NCI-H187 (cell line): ENCODE measurements at places on chromosomes 4 and X.

DNA sequence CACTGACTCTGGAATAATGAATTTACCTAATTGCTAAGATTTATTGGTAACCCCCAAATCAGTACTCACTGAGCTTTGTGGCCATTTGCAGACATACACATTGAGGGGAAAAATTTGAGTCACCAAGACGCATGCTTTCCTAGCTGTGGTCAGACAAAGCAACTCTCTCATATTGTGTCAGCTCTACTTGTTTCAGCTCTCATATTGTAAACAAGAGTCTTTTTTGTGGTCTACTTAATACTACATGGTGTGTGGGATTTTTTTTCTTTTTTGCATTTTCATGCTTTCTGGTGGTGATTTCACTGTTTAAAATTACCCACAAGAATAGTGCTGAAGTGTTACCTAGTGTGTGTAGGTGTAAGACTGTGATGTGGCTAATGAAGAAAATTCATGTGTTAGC lies 428.2 kb upstream of the GALNT7 start:
- DNase-seq = no peak

GRCh38 chr4:150078041-150078578 lies at the start of gene DCLK2:
DCLK2 (plus strand) TSS chr4:150078445; CDS start chr4:150079028, 583 bp downstream.
- DNase-seq = peak; percentile 35

GRCh38 chrX:39773150-39773549 lies 324.6 kb downstream of the BCOR start:
- DNase-seq = no peak

GRCh38 chrX:118730500-118731247 lies 3.3 kb downstream of the IL13RA1 start:
- no peak for DNase-seq

DNA sequence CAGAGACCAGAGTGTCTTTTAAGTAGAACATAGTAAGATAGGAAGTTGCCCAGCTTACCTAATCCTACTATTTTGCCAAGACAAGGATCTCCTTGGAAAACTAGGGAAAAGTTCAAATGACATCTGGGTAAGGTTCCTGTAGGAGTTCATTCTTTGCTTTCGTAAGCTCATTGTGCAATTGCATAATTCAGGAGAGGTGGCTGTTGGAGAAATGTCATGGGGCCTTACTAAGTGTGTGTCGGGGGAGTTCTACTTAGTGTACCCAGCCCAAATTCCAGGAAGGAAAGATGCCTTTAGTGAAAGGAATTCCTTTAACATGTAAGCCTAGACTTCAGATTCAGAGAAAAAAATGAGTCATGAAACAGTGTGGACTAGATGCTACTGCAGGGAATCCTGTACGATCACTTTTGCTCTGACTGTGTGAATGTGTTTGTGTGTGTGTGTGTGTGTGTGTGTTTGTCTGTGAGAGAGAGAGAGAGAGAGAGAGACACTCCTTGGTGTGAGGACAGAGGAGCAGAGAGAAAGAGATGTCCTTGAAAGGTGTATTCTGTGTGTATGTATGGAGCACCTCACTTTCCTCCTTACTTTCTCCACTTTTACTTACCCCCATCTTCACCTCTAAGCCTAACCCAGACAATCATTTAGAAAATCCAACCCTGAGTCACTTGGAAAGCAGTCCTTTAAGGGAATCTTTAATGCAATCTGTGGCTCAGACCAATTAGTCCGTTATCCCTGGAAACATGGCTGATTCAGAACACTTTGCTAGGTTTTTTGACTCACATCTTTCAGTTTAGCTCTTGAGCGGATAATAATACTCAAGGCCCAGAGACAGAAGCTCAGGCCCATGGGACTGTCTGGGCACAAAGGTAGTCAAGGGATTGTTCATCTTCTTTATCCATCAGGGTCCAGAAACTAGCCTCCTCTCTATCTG lies 114.5 kb upstream of the ACSL4 start:
- DNase-seq = no peak

- DNase-seq = no peak
Measured at GRCh38 chr4:43567644-43568043, 675.1 kb downstream of the GRXCR1 start.

- DNase-seq = no peak
Measured at GRCh38 chrX:39251995-39252394, 450.7 kb downstream of the MID1IP1 start.

- DNase-seq = no peak
Measured at GRCh38 chr4:186726426-186727168, 2.9 kb upstream of the FAT1 start.

- DNase-seq = no peak
Measured at GRCh38 chr4:6500481-6501140, 28.2 kb upstream of the PPP2R2C start.

- DNase-seq = no peak
Measured at GRCh38 chr4:48898733-48899431, 7.7 kb downstream of the OCIAD2 start.

DNA sequence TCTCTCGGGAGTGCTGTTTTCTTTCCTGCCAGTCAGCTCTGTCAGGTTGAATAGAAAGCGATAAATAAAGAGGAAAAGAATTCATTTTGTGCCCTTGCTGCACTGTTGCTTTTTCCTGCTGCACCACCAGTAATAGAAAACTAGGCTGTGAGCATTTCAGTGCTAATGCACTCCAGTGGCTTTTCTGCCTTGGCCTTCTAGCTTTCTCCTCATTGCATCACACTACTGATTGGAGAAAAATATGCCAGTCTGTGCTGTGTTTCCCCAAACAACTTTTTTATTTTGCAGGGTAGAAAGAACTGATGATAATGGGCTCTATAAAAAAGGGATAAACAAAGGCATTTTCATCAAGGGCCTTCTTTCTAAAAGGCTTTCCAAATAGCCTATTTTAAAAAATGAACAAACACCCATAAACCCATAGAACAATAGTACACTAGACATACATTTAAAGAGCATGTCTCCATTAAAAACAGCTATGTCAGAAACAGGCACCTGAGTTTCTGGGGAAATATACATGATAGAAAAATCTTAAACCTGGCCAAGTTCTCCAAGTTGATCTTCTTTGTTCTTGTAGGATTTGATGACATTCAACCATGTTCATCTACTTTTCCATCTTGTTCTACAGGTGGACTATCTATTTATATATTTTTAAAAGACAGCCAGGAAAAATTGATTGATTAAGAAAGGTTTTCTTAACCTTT lies 86.3 kb downstream of the GPRIN3 start:
- DNase-seq = no peak

- no peak for DNase-seq
Measured at GRCh38 chr4:6815029-6815836, 32.7 kb downstream of the KIAA0232 start.

- DNase-seq = no peak
Measured at GRCh38 chrX:97267396-97268181, 383.9 kb downstream of the RPA4 start.

GRCh38 chr4:14338585-14339265 lies 663.6 kb upstream of the CPEB2 start:
- no peak for DNase-seq

GRCh38 chr4:81353861-81354260 lies 117.8 kb downstream of the RASGEF1B start:
- DNase-seq = no peak

- no peak for DNase-seq
Measured at GRCh38 chr4:3819210-3819919, 53.2 kb downstream of the ADRA2C start.

DNA sequence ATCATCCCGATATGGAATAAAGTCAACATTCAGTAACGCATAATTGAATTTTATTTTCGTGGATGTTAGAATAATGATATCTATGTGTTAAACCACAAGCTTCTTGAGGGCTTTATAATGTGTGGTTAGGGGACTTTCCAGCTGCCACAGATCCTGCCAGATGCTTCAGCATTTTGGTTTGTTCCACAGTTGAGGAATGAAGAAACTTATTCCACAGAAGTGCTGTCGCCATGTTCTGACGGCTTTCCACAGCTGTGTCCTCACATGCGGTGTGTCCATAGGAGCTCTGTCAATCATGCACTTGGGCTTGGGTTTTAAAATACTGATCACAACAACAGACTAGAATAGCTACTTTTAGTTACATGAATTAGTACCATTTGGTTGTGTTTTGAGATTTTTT lies 411.9 kb downstream of the TRIML1 start:
- no peak for DNase-seq

GRCh38 chr4:173535957-173536356 lies 5.9 kb upstream of the HAND2 start:
- no peak for DNase-seq

DNA sequence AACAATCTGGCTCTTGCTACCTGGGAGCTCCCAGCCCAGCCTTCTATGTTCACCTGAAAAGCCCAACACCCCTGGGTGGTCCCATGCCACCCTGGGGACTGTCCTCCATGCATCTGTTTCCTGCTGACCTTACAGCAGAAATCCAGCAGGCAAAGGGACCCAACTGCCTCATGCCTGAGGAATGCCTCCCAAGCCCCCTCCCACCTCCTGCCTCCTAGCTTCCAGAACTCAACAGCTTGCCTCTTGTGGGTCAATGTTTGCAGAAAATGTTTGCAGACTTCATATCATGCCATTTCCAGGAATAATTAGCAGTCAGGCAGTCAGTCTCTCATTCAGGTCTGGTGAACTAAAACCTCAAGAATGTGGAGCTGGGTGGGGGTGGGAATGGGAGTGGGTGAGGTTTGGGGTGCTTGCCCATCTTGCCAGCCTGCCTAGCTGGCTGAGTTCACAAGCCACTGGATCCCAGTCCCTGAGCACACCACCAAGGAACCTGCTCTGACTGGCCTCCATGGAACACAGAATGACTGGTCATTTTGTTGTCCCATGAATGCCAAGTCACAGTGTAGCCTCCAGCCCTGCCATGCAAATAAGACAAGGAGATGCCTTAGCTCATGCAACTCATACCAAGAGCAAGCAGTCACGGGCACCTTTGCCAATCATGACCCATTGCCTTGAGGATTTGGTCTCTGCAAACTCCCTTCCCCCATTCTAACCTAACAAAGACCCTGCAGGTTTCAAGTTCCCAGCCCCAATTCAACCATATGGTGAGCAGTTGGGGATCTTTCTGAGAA lies 12.1 kb upstream of the PLAC1 start:
- no peak for DNase-seq

GRCh38 chr4:26217961-26218676 lies 102.7 kb upstream of the RBPJ start:
- DNase-seq = no peak
